Left cardiac atrium (tissue), 4 donors: ENCODE measurements at places on chromosomes 1 and 21.

- DNase-seq: no peak
These were observed 2.5 kb downstream of the LBR start for GRCh38 chr1:225425201-225425786.

GRCh38 chr1:179541774-179542173 lies 34.0 kb downstream of the NPHS2 start:
- DNase-seq: no peak

- no peak for DNase-seq
These were observed 26.9 kb downstream of the RAD54L start for GRCh38 chr1:46274225-46275029.

GRCh38 chr1:26276432-26276838 lies 3.5 kb upstream of the SH3BGRL3 start:
- DNase-seq: no peak

DNA sequence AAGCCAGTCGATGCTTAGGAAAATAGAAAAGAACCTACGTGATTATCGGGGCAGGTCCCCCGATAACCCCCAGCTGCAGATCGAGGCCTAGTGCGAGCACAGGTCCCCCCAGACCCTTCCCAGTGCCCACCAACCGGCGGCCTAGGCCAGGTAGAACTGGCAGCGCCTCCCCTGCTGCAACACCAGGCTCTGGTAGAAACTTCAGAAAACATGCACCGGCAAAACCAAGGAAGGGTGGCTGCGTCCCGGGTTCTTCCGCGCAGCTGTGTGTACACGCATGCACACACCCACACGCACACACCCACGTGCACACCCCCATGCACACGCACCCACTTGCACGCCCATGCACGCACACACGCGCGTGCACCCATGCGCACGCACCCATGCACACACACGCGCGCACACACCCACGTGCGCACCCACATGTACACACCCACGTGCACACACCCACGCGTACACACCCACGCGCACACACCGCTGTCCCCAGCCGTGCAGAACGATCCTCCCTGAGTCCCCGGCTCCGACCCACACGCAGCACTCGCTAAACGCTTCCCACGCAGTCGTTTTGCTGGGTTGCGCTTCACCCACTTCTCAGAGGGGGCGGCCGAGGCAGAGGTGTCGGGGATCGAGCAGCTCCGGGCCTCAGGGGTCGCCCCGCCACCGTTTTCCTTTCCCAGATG lies 5.2 kb downstream of the TSPEAR start:
- no peak for DNase-seq

GRCh38 chr1:186925881-186926669 lies 97.3 kb downstream of the PLA2G4A start:
- DNase-seq: no peak

DNA sequence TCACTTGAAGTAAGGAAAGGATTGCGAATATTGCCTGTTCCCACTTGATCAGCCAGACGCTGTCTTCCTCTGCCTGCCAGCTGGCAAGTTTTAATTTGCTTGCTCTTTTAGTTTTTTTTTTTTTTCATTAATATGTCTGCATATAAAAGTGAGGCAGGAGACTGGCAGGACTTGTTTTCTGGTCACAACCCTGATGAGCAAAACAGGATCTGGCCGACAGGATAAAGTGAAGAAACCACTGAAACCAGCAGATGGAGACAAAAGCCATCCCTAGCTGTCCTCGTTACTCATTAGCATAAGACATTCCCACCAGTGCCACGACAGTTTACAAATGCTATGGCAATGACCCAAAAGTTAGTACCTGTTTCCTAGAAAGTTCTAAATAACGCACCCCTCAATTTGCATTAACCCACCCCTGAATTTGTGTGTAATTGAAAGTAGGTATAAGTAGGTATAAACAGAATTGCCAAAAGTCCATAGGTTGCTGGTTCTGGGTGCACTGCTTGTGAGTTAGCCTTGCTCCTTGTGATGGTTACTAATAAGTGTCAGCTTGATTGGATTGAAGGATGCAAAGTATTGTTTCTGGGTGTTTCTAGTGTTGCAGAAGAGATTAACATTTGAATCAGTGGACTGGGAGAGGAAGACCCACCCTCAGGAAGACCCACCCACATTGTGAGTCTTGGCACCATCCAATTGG lies 60.8 kb downstream of the ZNF684 start:
- DNase-seq: no peak

- DNase-seq: peak; percentile 38
These were observed 12.4 kb downstream of the RNF220 start for GRCh38 chr1:44417351-44418021.

GRCh38 chr1:18646786-18647410 lies 16.3 kb downstream of the PAX7 start:
- no peak for DNase-seq

- DNase-seq: no peak
These were observed 40.5 kb downstream of the CNN3 start for GRCh38 chr1:94886361-94886760.

DNA sequence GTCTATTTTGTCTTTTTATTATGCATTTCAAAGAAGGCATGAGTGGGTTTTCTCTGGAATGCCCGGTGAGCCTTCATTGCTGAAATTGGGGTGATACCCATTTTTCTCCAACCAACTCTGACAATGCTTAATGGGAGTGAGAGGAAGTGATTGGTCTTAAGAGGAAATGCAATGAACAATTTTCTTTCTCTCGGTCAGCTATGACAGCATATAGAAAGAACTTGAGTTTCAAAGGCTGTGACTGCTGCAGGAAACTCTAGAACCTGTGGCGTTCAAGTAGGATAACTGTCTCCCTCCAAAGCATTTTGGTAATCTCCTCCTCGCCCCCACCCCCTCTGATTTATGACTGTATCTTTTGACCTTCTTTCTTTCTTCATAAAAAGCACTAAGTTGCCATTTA lies 155.9 kb downstream of the LYPLAL1 start:
- no peak for DNase-seq

- DNase-seq: no peak
These were observed 364.8 kb upstream of the SNX7 start for GRCh38 chr1:98296681-98297080.

- DNase-seq: no peak
These were observed 49.9 kb downstream of the CBS start for GRCh38 chr21:43025636-43026180.

- DNase-seq: no peak
These were observed 458.3 kb upstream of the ADAMTS5 start for GRCh38 chr21:27425172-27425571.

DNA sequence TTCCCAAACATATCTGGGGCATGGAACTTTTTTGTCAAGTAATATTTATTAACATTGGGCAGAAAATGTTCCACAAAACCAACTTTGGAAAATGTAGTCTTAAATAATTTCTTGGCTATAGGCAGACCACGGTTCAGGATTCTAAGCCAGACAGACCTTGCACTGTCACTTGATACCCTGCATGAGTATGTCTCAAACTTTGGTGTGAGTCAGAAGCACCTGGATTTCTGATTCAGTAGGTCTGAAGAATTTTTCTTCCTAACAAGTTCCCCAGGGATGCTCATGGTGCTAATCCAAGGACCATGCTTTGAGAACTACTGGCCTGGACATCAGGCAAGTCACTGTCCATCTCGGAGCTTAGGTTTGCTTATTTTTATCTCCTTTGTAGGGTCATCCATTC lies 562.0 kb downstream of the PLPP3 start:
- DNase-seq: no peak

GRCh38 chr1:37177230-37177864 lies 143.0 kb upstream of the GRIK3 start:
- no peak for DNase-seq

DNA sequence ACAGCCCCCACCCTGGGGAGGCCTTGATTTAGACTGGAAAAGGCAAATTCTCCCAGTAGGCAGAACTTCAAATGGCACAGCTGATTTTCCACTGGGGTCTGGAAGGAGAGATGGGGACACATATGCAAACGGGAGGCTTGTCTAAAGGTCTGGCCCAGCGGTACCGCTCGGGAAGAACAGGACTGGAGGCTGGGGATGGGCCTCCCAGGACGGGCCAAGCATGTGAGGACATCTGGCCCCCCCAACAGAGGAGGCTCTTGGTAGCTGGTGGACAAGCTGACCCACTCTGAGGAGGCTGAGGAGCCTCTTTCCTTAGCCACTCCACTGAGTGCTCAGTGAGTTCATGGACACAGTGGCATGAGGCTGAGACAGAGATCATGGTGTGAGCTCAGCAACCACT lies 170.0 kb downstream of the NPHP4 start:
- DNase-seq: no peak

DNA sequence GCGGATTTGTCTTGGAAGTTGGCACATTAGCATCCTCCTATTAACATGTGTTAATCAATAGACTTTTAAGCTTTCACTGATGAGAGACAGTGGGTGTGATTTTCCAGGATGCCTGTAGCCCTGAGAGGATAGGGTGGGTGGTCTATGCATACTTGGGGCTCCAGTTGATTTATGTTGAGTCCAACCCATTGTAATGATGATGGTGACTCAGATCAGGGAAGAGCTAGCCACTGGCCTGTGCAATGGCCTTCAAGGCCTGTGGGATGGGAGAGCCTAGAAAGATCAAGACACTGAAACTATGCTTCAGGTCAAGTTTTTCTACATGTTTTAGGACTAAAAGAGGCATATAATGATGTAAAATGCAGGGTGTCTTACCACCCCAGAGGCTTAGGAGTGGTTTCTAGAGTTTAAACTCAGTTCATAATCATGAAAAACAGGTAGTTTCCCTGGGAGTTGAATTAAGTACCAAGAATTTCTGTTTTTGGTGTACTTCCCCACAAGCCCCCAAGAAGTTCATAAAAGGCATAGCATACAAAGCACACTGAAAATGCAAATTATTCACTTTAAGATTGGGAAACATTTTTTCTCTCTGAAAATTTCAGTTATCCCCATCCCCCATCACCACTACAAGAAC lies 19.9 kb downstream of the BEND5 start:
- no peak for DNase-seq

DNA sequence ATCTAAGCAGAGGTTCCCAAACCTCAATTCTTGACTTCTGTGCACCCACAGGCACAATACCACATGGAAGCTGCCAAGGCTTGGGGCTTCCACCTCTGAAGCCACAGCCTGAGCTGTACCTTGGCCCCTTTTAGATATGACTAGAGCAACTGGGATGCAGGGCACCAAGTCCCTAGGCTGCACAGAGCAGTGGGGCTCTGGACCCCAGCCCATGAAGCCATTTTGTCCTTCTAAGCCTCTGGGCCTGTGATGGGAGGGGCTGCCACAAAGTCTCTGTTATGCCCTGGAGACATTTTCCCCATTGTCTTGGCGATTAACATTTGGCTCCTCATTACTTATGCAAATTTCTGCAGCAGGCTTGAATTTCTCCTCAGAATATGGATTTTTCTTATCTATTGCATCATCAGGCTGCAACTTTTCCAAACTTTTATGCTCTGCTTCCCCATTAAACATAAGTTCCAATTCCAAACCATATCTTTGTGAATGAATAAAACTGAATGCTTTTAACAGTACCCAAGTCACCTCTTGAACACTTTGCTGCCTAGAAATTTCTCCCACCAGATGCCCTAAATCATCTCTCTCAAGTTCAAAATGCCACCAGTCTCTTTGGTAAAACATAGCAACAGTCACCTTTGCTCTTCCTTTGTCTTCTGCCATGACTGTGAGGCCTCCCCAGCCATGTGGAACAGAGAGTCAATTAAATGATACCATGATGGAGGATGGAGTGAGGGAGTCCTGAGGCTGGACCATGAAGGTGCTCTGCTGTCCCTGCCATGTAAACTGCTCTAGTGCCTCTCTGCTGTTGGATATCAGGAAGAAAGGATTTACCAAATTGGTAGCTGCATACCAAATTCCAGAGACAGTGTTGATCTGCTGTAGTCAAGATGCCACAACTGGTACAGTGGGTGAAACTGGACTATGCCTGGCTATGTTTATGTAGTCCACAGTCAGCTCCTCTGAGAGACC lies 37.6 kb downstream of the RUNX3 start:
- no peak for DNase-seq

- no peak for DNase-seq
These were observed 256.7 kb upstream of the KIAA0040 start for GRCh38 chr1:175449306-175449705.

DNA sequence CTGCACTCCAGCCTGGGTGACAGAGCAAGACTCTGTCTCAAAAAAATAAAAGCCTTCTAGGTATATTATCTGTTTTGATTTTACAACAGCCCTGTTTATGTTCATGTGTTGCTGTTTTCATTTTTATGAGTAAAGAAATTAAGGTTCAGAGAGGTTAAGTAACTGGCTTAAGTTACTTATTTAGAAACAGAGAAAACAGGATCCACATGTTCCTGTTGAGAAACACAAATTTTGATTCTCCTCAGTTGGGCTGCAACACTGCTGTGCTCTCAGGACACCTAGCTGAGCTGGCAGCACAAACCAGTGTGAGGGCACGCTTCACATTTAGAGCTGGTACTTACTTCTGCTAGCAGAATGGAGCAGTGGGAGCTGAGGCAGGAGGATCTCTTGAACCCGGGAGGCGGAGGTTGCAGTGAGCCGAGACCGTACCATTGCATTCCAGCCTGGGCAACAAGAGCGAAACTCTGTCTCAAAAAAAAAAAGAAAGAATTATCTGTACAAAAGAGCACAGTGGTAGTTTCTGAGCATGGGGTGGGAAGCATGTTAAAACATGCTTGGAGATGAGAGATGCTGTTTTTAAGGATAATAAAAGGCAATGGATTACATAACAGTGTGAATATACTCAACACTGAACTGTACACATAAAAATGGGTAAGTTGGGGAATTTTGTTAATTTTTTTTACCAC lies 2.4 kb downstream of the SPRTN start:
- no peak for DNase-seq

DNA sequence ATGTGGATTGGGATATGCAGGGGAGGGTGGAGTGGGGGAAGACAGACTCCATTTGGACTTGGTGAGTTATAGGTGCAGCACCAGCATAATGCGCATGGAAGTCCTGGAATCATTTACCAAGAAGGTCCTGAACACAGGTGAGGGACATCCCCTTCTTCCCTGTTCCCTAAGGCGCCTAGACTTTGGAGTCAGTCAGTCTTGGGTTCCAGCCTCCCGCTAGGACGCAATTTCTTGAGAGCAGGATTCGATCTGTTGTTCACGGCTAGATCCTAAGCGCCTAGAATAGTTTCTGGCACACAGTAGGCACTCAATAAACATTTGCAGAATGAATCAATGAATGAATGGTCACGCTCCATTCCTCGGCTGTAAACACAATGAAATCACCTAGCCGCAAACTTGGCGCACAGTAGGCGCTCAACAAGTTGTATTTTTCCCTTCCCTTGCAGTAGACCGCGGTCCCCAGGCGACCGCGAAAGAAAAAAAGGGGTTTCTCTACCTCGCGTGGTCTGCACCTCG lies 1.0 kb upstream of the AK4 start:
- DNase-seq: no peak

DNA sequence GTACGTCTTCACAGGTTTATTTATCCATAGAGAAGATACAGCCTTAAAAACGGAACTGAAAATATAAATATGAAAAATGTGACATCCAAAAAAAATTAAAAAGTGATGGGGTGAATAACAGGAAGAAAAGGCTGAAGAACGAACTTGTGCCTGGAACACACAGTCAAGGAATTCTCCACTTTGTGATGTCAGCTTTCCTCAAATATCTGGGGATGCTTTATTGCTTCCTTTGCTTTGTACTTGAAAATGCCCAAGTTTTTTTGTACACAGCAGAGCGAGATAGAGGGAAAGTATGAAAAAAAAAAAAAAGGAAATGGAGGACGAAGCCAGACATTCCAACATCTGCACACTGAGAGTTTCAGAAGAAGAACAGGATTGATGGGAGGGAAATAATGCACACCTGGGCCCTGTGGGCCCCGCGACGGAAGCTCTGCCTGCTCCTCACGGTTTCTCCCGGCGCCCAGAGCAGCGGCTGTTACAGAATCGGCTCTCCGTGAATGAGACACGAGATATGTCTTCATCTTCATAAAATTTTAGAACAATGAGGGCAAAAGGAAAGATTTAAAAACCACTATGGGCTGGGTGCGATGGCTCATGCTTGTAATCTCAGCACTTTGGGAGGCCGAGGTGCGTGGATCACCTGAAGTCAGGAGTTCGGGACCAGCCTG lies 10.0 kb upstream of the LRRC3 start:
- DNase-seq: peak; percentile 11
